ENCODE measurements at places on chromosomes 6 and 20. TPM values are rescaled to one million over a fixed set of nuclear protein-coding genes. Genes with fewer than 3 reads are reported as not detected.

The VEGFA gene
- 61.1 TPM for total RNA-seq

The AAR2 gene
- 26.9 TPM for total RNA-seq

The RBBP8NL gene
- 0.66 TPM for total RNA-seq

The MICB gene
- 20.8 TPM for total RNA-seq

DNA sequence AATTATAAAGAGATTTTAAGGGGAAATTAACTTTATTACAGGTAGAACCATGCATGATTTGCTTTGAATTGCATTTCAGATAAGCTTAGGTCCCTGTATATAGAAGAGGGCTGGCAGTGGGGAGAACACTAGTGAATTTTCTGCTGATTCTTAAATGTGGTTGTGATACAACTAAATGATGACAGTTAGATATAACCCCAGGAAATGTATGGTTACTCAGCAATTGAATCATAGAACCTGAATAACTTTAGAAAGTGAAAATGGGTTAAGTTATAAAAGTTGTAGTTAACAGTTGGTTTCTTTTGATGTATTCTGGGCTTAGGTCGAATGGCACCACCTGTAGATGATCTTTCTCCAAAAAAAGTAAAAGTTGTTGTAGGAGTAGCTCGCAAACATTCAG, 70.1 kb downstream of the PHF3 start:
- no peak for DNase-seq

- DNase-seq = peak; percentile 58
These were observed 42.6 kb upstream of the SUPT3H start for GRCh38 chr6:45420083-45420908.

DNA sequence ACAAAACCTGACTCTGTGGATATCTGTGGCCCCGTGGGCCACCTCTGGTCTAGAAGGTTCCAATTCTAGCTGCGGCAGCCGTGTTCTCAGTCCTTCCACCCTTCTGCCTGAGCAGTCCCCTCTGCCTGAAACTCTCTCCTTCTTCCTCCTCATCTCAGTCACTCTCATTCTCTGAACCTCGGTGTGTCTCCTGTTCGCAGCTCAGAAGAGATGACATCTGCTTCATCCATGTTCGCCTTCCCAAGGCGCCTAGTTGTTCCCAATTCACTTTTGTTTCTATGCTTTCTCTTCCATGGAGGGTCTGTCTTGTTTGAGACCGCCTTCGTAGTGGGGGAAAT, 95.5 kb downstream of the CEBPB start:
- no peak for DNase-seq

- peak; percentile 80 for DNase-seq
These were observed 69.0 kb downstream of the HFE start for GRCh38 chr6:26156105-26156849.

- DNase-seq = no peak
These were observed 82.9 kb upstream of the MPC1 start for GRCh38 chr6:166465671-166466087.

- no peak for DNase-seq
These were observed 152.9 kb upstream of the RUNX2 start for GRCh38 chr6:45175272-45175671.

- no peak for DNase-seq
These were observed 334.9 kb downstream of the TAF4 start for GRCh38 chr20:61730631-61731362.

DNA sequence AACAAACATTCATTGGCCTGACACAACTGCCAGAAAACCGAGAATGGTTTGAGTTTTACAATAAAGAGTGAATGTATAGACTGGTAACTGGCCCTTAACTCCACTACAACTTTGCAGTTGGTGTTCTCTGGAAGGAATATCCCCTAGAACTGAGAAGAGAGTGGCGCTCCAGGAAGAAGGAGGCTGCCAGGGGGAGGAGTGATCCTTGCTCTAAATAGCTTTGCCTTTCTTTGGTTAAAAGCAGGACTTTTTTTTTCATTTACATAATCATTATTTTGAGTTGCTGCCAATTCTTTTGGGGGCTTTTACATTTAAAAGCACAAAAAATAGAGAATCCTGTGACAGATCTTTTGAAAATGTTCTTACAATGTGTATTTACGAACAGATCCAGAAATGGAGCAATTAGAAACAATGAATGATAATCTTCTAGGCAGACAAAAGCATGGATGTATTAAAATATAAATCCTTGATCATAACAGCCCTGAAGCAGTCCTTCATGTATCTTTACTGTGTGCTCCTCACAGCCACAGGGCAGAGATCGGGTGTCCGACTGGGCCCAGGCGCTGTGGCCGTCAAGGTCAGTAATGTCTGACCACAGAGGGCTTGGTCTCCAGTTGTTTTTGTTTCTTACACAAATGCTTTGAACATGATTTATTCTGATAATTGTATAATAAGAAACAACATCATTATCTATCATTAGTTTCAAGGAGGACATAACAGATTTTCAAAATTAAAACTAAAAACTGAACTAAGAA, 612.2 kb downstream of the HDGFL1 start:
- no peak for DNase-seq

DNA sequence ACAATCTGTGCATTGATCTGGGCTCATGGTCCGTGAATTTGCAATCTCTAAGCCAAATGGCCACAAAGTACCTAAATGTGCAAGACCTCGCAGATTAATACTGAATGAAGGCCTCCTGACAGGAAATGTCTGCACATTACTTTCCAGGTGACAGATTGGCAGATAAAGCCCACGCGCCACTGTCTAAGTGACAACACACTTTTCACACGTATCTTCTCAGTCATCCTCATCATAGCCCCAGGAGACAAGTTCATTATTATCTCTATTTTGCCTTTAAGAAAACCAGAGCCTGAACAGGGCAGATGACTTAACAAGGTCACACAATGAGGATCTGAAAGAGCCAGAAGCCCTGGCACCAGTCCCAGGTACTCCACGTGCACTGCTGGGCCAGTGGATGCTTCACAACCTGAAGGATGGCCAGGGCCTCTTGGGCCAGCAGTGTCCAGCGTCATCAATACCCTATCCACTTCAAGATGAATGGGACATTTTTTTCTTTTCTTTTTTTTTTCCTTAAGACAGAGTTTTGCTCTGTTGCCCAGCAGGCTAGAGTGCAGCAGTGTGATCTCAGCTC, 266.3 kb downstream of the PTPRT start:
- DNase-seq = no peak

- peak; percentile 22 for DNase-seq
These were observed 144.3 kb upstream of the SPACA1 start for GRCh38 chr6:87903323-87903722.

DNA sequence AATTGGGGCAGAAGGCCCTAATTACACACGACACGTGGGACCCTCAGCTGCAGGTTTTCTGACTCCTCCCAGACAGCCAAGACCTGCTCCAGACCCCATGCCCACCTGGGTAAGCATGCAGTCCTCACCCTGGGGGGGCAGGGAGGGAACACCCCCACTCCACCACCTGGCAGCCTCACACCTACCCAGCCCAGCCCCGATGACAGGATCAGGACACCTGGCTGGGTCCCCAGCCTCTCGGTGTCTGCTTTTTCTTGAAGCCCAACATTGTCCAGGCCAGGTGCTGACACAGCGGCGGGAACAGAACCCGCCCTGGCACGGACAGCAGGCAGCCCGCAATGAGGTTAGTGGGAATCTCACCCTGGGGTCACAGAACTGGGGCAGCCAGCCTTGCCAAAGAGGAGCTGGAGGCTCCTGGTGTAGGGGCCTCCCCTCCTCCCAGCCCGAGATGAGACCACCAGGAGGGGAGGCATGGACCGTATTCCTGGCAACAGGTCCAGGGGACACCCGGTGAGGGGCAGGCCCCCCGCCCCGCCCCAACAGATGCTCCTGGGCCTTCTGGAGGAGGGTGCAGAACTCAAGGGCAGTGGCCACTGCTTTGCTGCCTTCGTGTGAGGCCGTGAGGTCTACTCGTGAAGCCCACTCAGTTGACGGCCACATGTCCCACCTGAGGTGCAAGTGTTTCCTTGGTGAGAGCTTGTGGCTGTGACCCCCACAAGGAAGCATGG, 103.8 kb downstream of the DLL1 start:
- DNase-seq = no peak

GRCh38 chr20:52004018-52004417, 187.6 kb downstream of the ZFP64 start:
- DNase-seq = no peak

DNA sequence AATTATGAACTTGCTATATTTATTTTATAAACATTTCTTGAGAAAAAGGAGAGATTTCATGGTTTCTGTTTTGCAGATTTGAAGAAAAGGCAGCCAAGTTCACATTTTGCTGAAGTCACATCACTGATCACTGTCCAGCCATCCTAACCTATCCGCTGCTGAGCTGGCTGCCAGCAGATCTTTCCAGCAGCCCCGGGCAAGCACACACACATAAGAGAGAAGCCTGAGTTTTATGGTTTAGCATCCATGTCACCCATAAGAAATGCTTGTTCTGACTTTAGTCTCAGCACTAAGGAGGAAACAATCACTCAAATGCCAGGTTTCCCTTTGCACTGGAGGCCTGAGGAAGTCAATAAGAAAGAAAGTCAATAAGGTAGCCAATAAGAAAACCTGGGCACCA, 287.1 kb downstream of the SMOC2 start:
- DNase-seq = no peak

Data from GM23338 (cell line).